Mammary epithelial cell (primary cell): ENCODE measurements at places on chromosomes 1 and 21. TPM values are rescaled to one million over a fixed set of nuclear protein-coding genes. Genes with fewer than 3 reads are reported as not detected.

The CD46 gene
- 85.1 TPM for polyA plus RNA-seq

The FCGR3A gene
- polyA plus RNA-seq: not detected

The CTSS gene
- 2.5 TPM for polyA plus RNA-seq

The PADI2 gene
- polyA plus RNA-seq: 0.97 TPM

The RIMKLA gene
- 0.03 TPM for polyA plus RNA-seq

The BACE2 gene
- 150 TPM for polyA plus RNA-seq

The CD52 gene
- polyA plus RNA-seq: 0.27 TPM

The DNASE2B gene
- not detected for polyA plus RNA-seq

The TMEM50B gene
- 14.6 TPM for polyA plus RNA-seq

GRCh38 chr1:112904071-112904830 is 51.7 kb downstream of the SLC16A1 start:
- DNase-seq: peak; percentile 98

DNA sequence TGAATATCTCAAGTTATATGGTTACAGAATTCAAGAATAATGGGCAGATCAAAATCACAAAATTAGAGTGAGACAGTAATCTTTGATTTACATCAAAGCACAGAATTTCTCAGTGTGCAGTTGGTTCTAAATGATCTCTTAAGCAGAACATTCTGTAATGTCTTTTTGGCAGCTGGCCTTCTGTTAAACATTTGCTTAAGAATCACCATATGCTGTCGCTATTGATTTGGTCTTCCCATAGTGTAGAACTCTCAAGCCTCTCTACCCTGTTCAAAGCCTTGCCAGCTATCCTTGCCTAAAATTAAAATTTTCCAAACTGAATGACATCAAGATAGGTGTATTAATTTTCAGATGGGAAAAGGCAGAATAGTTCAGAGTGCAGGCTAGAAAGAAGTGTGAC is 38.9 kb upstream of the ERO1B start:
- DNase-seq: no peak

DNA sequence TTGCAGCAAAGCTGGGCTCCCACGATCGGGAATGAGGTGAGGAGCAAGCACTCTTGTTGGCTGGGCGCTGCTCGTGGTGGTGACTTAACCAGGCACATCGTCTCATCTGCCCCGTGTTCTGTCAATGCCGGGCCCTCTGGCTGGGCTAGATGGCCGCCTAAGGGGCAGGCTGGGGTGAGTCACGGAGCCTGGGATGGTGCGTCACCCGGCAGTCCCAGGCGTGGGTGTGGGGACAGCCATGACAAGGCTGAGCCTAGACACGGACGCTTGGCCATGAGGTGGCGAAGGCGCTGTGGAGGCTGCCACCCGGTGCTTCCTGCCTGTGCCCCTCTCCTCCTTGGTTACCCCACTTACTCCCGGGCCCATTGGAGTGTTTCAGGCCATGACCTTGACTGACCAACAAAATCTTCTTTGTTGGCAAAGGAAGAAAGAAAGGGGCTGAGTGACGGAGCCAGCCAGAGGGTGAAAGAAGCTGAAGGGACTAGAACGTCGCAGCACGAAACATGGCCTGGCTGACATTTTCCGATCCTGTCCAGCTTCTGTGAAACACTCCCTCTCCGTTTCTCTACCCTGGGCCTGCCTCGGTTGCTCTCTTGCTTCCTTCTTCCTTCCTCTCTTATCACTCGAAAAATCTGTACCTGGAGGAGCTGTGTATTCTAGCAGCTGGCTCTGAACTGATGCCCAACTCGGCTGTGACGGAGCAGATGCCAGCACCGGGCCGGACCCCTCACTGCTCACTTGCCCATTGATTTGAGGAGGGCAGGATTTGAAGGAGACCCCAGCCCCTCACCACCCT is 596 bp downstream of the CD247 start:
- no peak for DNase-seq

DNA sequence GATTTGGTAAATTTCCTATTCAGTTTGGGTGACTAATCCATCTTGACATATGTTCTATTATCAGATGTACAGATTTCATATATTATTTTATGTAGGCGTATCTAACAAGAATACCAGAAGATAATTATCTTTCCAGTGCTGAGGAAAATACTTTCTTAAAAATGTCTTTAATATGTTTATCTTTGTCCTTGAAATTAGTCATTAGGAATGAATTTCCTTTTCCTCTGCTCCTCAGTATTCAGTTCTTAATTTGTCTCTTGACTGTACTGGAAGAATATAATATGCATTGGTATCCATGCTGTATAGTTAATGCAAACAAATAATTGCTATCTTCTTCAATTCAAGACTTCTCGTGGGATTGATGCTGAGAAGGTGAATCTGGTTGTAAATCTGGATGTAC is 6.6 kb downstream of the DDX20 start:
- no peak for DNase-seq

DNA sequence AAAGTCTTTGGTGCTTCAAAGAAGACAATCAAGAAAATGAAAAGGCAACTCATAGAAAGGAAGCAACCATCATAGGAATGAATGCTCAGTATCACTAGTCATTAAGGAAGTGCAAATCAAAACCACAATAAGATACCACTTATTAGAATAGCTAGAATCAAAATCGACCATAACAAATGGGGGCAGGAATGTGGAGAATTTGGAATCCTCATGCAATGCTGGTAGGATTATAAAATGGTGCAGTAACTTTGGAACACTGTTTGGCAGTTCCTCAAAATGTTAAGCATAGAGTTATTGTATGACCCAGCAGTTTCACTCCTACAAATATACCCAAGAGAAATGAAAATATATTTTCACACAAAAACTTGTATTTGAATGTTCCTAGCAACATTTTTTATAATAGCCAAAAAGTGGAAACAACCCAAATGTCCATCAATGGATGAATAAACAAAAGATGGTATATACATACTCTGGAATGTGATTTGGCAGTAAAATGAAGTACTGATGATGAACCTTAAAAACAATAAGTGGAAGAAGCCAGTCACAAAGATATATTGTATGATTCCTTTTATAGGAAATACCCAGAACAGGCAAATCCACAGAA is 105.6 kb downstream of the MIS18A start:
- no peak for DNase-seq

GRCh38 chr1:119779869-119780356 is 11.2 kb upstream of the HMGCS2 start:
- DNase-seq: no peak

DNA sequence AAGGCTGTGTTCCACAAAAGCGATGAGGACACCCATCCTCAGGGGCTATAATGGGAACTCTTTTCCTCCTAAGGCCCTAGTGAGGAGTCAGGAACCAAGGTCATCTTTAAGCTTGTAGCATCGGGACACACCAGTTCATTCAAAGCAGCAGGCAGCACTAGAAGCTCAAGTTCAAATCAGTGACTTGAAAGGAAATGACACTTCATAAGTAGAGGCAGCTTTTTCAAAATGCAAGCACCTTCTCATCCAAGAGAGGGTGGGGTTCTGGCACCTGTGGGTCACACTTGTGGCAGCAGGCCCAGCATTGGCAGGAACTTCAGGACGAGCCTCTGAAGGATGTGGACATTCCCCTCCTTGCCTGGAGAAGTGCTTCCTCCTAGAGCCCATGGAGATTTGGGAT is 496.3 kb downstream of the KIF26B start:
- DNase-seq: no peak

DNA sequence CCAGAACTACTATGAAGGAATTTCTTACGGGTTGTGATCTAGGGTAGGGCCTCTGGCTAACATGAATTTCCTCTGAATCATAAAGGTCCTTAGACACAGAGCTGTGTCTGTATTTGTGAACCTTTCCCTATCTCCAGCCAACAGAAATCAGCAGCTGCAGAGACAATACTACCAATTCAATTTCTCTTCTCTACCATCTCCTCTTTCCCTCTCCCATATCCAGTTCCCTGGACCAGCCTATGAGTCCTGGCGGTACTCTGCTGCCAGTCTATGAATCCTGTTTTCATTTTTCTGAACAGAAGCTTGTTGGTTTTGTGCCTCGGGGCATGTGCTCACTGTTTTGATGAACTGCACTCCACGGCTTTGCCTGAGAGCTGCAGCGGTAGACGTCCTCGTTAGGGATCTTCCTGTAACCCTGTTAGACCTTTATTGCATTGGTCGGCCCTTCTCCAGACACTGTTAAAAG is 458.0 kb upstream of the VAMP3 start:
- DNase-seq: peak; percentile 43

DNA sequence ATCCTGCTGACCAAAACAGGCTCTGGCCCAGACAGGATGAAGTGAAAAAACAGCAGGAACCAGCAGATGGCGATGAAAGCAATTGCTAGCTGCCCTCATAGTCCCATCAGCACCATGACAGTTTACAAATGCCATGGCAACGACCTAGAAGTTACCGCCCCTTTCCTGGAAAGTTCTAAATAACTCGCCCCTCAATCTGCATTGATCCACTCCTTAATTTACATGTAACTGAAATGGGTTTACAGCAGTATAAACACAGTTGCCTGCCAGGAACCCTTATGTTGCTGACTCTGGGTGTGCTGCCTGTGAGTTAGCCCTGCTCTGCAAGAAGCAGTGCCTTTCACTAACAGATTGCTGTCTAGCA is 65.5 kb upstream of the CR1L start:
- DNase-seq: peak; percentile 54

GRCh38 chr1:203807196-203807595 is 11.8 kb downstream of the ZBED6 start:
- DNase-seq: no peak

- peak; percentile 55 for DNase-seq
These were observed 27.5 kb upstream of the JUN start for GRCh38 chr1:58811303-58811702.

DNA sequence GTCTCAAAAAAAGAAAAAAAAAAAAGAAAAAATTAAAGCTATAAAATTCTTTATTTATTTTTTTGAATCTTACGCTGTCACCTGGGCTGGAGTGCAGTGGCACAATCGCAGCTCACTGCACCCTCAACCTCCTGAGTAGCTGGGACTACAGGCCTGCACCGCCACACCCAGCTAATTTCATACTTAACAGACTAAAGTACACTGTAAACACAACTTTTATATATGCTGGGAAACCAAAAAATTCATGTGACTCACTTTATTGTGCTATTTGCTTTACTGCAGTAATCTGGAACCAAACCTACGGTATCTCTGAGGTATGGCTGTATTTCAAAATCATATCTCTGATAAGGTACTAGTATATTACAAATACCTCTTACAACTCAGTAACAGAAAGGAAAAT is 40.3 kb downstream of the HSF2BP start:
- no peak for DNase-seq

DNA sequence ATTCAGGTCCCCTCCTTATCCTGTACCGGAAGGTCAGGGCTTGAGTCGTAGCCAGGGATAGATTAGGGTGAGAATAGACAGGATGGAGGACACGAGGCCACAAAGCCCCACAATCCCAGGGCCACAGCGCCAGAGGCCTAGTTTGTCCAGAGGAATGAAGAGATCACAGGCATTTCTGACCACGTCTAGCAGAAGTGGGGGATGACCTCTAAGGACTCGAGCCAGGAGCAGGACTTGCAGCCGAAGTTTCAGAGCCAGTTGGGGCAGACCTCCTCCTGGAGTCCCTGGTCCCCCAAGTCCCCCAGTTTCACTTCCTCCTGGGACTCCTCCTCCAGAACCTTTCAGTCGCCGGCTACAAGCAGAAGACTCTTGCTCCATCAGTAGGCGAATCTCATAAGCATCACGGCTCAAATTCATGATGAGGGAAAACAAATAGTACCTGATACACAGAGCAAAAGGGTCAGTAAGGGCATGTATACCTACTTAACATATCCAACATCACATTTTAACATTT is 2.3 kb upstream of the ITGA10 start:
- no peak for DNase-seq

GRCh38 chr21:25907573-25908275 is 173.0 kb downstream of the GABPA start:
- DNase-seq: no peak

GRCh38 chr1:160058087-160058486 is 11.9 kb downstream of the KCNJ10 start:
- no peak for DNase-seq

- DNase-seq: peak; percentile 80
These were observed 78.0 kb upstream of the IPO9 start for GRCh38 chr1:201750934-201751333.

- DNase-seq: no peak
These were observed 71.8 kb upstream of the SAMSN1 start for GRCh38 chr21:14617871-14618270.

DNA sequence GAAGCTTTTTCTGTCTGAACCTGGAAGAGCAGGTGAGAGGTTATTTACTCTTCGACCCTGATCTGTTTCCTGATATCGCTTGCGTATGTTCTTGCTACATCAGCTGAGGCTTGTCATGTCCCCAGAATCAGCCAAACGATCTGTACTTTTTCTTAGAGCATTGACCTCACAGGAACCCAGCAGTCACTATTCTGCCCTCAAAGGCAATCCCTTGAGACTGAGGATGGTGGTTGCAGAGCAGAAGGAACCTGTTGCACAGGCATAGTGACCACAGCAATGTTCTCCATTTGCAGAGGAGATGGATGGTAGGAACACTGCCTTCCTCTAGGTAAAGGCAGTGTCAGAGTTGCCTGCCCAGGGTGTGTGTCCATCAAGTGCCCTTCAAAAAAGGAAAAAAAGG is 11.3 kb upstream of the LACTBL1 start:
- DNase-seq: no peak

DNA sequence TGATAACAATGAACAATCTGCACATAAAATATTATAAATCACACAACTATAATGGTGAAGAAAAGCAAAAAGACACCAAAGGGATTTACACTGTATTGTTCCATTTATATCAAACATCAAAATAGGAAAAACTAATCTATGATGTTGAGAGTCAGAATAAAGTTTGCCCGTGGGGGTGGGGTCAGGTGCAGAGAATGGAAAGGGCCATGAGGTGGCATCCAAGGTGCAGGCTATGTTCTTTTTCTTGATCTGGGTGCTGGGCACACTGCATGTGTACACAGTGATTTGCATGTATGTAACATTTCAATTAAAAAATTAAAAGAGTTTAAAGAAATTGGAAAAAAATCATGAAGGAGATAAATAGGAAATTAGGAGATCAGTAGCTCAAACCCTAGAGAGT is 127.3 kb downstream of the DSCAM start:
- DNase-seq: no peak

GRCh38 chr1:8009043-8010002 is 16.8 kb downstream of the ERRFI1 start:
- DNase-seq: no peak

- peak; percentile 99 for DNase-seq
These were observed 638 bp upstream of the TUFT1 start for GRCh38 chr1:151539321-151540020.

- DNase-seq: no peak
These were observed 87.7 kb downstream of the ST6GALNAC3 start for GRCh38 chr1:76162254-76162653.
